NCI-H1092 (cell line): ENCODE measurements at places on chromosomes 4 and X.

DNA sequence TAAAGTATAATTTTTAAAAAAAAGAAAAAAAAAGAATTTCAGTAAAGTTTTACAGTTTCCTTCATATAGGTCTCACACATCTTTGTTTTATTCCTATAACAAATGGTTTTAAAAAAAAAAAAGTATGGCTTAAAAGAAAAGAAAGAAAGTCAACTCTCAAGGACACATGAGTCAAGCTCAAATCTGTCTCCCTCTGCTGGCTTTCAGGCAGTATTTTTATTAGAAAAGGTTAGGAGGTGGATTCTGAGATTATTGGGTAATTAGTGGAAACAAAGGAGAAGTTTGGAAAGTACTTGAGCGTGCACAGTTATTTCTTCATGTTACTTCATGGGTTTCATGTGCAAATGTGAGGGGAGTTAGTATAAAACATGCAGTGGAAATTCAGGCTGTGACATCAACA, 36.6 kb upstream of the BTC start:
- DNase-seq = no peak

DNA sequence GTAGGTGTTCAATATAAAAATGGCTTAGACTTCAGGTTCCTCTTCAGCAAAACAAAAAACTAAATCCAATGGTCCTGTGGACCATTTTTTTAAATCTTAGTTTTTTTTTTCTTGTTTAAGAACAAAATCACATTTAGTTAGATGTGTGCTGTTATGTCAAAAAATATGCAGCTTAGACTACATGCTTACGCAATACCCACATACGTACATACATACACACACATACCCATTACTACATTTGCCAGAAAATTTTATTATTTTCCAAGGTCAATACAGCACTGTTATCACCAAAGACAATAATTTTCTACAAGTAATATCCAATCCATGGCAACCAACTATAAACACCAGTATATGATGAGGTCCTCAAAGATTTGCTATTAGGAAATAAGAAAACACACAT, 144.1 kb downstream of the PDGFC start:
- no peak for DNase-seq

GRCh38 chrX:16559206-16559619, 90.7 kb upstream of the S100G start:
- DNase-seq = no peak

DNA sequence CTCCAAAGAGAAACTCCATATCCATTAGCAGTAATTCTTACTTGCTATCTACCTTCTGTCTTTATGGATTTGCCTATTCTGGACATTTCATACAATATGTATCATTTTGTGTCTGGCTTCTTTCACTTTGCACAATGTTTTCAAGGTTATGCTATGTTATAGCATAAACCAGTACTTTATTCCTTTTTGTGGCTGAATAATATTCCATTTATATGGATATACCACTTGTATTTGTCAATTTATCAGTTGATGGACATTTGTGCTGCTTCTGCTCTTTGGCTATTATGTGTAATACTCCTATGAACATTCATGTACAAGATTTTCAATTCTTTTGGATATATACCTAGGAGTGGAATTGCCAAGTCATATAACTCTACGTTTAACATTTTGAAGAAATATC, 18.9 kb upstream of the HPSE start:
- DNase-seq = no peak

DNA sequence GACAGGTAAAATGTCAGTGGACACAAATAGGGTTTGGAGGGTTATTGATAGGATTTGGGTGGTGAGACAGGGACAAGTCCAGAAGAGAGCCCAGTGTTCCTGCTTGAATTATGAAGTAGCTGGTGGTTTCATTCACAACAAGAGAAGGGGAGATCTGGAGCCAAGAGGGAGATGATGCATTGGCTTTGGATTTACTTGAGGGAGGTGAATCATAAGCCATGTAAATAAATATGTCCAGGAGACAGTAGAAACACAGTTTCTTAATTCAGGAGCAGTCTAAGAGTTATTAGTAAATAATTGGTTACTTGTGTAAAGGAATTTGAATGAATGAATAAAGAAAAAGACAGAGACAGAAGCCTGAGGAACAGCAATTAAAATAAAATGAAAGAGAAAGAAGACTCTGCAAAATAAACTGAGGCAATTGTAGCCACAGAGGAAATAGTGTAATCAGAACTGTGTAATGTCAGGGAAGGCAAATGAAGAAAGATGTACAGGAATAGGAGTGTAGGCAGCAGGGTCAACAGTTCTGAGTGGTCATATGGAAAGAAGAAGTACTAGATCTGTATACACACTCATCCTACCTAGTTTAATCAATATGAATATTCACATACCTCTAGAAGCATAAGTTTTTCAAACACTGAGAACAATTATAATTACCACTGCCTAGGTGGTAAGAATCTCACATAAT, 50.2 kb upstream of the CXCL8 start:
- DNase-seq = no peak

DNA sequence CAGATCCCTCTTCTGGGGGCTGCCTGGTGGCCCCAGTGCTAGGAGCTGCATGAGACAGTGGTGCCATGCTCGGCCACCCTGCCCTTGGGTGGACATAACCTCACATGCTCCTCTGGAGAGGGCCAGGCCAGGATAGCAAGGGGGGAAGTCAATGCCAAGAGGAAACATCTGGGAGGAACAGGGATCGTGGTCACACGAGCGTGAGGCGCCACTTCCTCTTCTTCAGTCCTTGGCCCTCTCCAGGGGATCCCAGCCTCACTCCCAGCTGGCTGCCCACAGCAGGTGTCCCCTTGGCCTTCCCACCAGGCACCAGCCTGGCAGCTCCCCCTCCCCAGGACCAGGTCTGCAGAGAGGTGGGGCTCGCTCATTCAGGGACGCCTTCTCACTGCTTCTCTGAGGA, 28.6 kb downstream of the TBC1D14 start:
- no peak for DNase-seq

DNA sequence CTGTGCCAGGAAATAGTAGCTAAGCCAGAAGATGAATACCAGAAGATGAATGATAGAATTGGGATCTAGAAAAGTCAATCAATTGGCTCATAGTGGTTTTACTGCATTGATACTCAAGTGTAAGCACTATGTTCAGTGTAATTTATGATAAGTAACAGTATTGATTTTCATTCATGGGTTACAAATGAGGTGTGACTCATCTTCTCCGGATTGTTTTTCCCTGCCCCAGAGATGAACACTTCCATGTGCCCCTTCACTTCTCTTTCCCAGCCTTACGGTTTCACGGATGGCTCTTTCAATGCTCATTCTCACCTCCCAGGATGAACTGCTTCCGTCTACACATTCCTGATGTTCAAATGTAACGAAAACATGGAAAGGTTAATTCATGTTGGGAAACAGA, 9.8 kb upstream of the GUCY1B1 start:
- DNase-seq = no peak

DNA sequence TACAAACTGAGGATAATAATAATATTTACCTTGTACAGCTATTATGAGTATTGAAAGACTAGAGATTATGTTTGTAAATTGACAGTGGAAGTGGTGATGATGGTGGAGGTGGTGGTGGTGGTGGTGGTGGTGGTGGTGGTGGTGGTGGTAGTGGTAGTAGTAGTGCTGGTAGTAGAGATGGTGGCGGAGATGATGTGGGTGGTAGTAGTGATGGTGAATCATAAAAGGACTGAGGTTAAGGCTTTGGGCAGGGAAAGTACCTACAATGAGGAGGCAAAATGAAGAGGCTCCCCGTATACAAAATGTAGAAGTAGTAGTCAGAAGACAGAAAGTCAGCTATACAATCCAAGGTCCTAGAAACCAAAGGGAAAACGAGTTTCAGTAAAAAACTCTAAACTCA, 214.1 kb downstream of the BCOR start:
- DNase-seq = no peak

GRCh38 chrX:29090811-29091210, 503.6 kb downstream of the IL1RAPL1 start:
- no peak for DNase-seq

DNA sequence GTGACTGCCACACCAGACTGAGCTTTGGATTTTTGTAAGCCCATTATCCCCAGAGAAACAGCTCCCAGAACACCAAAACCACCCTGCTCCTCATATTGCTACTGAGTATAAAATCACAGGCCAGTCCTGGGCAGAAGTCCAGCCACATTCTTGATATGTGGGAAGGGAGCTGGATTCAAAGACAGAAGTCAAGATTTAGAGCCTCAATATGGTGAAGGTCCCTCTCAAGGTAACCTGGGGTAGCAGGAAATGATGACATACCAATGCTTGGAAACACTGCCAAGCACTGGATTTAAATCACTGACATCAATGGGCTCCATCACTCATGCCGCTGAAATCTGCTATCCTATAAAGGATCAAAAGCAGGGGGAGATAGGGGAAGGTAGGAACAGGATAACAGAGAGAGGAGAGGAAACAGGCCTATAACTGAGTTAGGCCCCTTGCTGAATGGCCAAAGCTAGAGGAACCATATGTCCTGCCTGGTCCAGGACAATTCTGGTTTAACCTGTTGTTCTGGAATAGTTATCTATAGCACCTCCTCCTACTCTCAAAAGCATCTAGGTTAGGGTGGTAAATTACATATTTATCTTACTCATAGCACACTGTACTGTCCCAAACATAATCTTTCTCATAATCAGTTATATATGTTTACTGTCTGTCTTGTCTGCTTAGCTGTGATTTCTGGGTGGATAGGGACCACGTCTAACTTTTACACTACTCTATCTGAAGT, 83.7 kb upstream of the NHS start:
- no peak for DNase-seq

GRCh38 chr4:113153529-113154101, 104.2 kb downstream of the ANK2 start:
- no peak for DNase-seq

- DNase-seq = no peak
Observed at GRCh38 chrX:38899650-38900049, 98.4 kb downstream of the MID1IP1 start.

DNA sequence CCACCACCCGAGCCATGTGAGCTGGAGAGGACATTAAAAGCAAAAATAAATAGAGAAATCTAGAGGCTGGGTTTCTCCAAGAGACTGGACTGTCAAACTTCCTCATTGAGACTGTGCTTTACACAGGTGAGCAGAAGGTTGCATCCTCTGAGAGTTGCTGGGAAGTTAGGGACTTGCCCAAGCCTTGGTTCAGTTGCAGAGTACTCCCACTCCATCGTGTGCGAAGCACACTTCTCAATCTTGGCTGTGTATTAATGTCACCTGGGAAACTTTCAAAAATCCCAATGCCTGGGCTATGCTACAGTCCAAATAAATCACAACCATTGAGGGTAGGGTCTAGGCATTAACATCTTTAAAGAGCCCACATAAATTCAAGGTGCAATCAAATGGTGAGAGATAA, 89.2 kb downstream of the ZNF330 start:
- DNase-seq = no peak

DNA sequence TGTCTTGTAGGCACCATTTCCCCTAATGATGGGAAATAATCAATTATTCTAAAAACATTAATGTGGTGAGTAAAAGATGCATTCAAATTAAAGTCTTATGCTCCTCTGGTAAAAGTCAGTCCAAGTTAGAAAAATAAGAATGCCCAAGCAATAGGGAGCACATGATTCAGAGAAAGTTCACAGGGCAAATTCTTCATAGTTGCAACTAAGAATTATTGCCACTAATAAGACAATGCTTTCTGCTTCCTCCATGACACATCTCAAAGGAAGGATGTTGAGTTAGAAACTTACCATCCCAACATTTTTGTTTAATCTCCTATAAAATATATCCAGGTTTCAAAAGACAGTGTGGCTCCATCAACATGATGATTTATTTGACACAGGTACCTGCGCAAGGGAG, 26.3 kb downstream of the PHOX2B start:
- DNase-seq = no peak

DNA sequence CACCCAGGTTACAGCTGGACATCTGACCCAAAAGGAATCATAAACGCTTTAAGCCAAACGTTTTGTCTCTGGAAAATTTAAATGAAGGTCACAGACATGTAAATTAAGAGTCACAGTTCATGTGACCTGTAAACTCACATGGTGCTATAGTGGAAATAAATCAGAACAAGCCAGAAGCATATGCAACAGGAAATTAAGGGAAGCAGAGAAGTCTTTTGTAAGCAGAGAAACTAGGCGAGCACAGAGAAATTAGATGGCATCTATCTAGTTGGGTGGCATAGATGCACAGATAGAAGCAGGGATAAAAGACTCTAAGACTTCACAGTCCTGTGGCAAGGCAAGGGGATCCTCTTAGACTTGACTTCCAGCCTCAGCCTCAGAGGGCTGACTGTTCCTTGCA, 264.8 kb downstream of the GASK1B start:
- DNase-seq = no peak

DNA sequence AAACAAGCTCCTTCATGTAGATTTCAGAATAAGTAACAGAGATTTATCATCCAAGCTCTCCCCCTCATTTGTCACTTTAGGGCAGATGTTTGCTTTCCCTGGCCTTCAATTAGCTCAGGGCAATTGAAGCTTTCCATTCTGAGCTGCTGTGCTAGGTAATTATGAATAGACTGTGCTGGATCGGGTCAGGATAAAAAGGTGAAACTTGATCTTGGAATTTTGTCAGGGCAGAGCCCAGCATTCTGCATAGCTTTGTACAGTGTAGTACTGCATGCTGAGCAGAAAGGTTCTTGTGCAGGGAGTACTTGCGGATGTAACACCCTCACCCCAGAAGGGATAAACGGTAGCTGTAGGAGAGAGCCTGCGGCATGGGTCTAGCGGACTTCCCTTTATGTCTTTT, 64.0 kb upstream of the CLDN34 start:
- DNase-seq = no peak
